ENCODE measurements at places on chromosomes 2 and 18.

DNA sequence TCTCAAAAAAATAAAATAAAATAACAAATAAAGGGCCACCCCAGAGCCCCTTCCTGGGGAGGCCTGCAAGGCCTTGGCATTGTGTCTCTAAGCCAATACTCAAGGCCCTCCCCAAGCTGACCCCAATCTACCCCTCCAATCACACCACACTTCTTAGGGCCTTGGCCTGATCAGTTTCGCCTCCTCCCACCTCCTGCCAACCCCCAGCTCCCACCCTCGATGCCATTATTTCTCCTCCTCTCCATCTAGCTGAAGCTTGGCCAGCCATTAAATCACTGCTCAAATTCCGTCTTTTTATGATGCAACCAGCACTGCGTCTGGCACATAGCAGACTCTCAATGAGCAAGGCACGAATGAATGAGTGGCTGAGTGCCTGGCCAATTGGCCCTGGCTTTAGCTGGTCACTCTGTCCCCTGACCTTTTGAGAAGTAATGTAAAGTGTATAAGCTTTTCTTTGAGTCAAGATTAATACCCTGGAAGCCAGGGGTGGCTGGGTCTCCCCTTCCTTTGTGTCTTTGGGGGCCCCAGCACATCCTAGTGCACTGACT lies 55.9 kb downstream of the SMAD7 start:
- no peak for DNase-seq

DNA sequence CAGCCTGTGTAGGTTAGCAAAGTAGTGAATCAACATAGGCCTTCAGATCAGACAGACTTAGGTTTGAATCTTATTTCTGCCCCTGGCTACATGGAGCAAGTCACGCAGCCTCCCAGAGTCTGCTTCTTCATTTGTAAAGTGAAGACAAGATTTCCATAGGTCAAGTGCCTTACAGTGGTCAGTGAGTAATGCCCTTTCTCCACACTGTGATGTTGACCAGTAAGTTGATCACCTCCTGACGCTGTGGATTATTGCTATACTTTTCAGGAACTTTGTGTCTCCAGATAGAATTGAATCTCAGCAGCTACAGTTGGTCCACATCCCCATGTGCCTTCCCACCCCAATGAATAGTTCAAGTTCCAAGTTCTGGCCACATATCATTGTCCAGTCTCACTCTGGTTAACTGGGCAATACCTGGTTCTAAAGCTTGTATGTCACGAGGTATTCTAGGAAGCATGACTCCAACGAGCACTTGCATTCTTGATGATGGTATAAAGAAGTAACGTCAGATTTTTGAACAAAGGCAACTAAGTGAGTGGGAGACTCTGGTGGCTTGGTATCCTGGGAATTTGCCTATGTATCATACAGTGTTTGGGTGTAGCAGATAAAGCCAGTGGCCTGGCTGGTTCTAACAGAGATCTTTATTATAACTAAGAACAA lies 2.1 kb upstream of the CLIP4 start:
- no peak for DNase-seq

- no peak for DNase-seq
Observed at GRCh38 chr2:76749858-76750257, 772.3 kb downstream of the LRRTM4 start.

GRCh38 chr18:36737316-36737715 lies 91.5 kb downstream of the TPGS2 start:
- no peak for DNase-seq

GRCh38 chr2:37733251-37733650 lies 61.8 kb upstream of the CDC42EP3 start:
- no peak for DNase-seq

DNA sequence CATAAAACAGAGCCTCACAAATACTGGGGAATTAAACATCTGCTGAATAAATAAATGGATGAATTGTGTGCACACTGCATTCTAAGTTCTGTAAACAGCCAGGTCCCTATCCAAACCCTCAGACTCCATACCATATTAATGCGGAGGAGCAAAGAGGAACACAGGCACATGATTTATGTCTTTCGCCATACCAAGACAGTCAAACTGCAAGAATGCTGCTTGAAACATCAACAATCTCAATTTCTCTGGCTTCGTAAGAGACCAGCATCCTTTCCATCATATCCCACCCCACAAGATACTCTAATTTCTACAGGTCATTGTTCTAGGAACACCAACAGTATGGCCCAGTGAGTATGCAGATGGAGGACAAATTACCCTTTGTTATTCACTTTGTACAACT lies 15.0 kb downstream of the KANSL3 start:
- DNase-seq = no peak
